ENCODE measurements at places on chromosomes 5 and 9. TPM values are rescaled to one million over a fixed set of nuclear protein-coding genes. Genes with fewer than 3 reads are reported as not detected.

EFNA5 gene
- total RNA-seq = 17.7 TPM

ARHGEF39 gene
- total RNA-seq = 0.79 TPM

PLPPR1 gene
- 120 TPM for total RNA-seq

MRPL36 gene
- 55.6 TPM for total RNA-seq

AQP7 gene
- 0.33 TPM for total RNA-seq

BTF3 gene
- 281 TPM for total RNA-seq

CCDC192 gene
- 0.50 TPM for total RNA-seq

SGTB gene
- 13.1 TPM for total RNA-seq

RAI14 gene
- total RNA-seq = 36.0 TPM

TMEM252 gene
- not detected for total RNA-seq

CCL19 gene
- not detected for total RNA-seq

F2RL1 gene
- total RNA-seq = 2.3 TPM

MAMDC4 gene
- 1.6 TPM for total RNA-seq

INSL6 gene
- total RNA-seq = not detected

PBX3 gene
- total RNA-seq = 69.0 TPM

ENC1 gene
- total RNA-seq = 99.6 TPM

BAAT gene
- total RNA-seq = 0.22 TPM

Measured in spinal cord (tissue), 10 donors.